ENCODE measurements at places on chromosomes 3 and 15.

DNA sequence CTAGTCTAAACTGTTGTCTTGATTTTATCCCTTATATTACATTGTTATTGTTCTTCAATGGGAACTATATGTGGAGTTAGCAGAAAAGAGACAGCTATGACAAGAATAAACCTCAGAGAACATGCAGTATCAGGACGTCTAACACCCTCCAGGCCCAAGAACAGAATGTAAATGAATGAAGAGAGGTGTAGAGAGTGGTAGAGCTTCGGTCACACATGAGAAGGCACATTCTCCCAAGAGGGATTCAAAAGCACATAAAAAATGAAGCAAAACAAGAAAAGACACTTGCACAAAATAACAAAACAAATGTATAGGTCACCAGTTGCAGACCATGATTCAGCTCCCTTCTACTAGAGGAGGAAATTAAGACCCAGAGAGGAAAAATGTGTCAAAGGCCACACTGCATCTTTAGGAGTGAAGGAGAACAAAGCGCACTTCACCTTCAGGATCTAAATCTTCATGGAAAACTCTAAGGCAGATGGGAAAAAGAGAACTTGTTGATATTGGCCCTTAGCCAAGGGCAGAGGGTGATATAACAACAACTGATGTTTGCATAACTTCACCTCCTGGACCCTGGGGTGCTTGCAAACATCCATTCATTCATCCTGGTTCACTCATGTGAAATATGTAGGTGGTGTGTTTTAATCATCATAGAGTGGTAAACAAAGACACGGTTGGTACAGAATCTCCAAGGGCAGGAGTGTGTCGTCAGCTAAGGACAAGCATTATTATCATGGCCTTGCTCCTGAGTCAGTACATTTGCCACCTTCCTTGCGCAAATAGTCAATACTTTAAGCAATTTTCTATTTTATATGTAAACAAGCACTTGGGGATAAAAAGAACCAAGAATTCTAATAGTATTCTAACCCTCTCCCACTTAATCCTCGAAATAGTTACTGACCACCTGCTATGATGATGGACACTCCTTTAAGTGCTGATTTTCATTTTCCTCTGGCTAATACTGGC lies 8.8 kb downstream of the NEK10 start:
- no peak for DNase-seq

DNA sequence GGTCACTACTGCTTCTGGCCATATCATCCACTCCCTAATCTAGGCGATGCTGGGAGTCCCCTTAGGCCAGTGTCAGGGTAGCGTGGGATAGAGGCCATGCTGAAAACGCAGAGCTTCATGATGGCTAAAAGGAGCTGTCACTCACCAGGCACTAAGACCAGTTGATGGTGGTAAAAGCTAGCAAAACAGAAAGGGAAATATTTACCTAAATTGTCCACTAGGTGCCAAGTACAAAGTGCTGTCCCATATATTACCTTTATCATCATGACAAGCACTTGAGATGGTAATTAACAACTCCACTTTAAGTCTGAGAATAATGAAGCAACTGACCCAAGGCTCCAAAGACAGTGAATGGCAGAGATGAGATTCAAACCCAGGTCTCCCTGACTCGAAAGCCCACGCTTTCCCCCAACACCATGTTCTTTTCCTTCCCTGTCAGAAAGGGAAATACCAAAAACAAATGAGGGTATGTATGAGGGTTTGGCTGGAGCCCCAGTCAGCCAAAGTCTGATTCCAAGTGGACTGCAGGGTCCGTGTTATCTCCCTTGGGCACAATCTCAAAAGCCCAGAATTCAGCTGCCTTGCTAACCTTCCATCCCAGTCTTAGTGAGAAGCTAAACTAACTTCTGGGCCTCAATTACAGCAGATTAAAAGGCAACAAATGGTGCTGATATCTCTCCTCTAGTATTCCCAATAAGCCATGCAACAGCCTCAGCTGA lies 84.7 kb downstream of the RBPMS2 start:
- DNase-seq: no peak

DNA sequence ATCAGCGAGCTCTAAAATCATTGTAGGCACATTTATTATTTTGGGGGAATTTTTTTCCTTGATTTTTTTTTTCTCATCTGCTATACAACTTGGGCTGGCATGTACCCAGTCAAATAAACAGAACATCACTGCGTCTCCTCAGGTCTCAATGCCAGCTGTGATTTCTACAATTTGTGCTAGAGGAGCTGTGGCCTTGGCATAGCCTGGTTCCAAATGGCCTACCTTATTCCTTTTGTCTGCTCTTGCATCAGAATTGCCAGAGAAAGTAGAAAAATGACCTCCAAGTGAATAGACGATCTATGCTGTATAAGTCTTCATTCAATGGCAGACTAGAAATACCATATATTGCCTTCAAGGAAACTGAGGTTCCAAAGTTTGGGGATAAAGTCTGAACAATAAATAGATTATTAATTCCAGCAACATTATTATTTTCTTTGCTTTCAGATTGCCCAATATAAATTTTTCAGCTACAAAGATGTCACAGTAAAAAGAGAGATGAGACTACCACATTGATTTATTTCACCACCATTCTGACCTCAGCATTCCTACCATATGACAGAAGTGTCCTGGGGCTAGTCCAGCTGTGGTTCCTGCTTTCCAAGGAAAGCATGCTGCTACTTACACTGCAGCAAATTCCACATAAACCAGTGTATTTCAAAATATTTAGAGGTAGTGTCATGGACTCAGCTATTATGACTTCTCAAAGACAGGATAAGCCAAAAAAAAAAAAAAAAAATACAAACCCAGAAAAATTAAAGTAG lies 493.9 kb upstream of the ZNF385D start:
- DNase-seq: no peak

GRCh38 chr3:141651409-141651808 lies 86.7 kb upstream of the RNF7 start:
- DNase-seq: no peak

DNA sequence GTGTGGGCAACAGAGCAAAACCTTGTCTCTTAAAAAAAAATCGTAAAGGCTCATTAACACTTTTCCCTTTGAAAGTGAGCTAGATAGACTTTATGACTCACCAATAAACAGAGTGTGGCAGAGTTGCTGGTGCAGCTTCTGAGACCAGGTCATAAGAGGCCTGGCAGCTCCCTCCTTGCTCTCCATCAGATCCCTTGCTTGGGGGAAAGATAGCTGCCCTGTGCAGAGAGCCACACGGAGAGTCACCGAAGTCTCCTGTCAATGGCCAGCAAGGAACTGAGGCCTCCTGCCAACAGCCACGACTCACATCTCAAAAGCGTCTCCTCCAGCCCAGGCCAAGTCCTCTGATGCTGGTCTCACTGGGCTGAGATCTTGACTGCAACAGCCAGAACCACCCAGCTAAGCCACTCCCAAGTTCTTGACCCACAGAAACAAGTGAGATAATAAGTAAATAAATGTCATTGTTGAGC lies 8.7 kb upstream of the GP9 start:
- no peak for DNase-seq

DNA sequence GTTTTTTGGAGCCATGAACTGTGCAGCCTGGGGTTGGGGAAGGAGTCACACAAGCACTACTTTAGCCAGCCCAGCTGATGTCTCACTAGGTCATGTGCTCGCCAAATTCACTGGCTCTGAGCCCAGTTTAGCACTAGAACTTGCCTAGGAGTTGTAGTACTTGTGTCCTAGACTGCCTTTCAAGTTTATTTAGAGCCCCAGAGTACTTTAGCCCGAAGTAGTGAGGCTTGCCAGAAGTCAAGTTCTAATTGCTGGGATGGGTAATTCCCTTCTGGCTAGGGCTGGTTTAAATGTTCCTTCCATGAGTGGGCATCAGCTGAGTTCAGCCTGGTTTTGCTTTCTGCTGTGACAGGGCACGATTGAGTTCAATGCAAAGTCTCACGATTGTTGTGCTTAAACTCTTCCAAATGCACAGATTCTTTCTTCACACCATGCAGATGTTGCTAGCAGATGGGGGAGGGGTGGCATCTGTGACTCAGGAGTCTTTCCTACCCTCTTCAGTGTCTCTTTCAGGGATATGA lies 228.2 kb upstream of the ZPLD1 start:
- no peak for DNase-seq

- DNase-seq: no peak
Measured at GRCh38 chr3:42043099-42043813, 47.9 kb upstream of the TRAK1 start.

- peak; percentile 88 for DNase-seq
Measured at GRCh38 chr3:122382888-122383666, at the start of gene MIX23. Gene MIX23 (minus strand): TSS chr3:122383231. CDS start chr3:122383224, 7 bp downstream.

GRCh38 chr3:184359610-184360009 lies 1.8 kb downstream of the CLCN2 start:
- no peak for DNase-seq

- DNase-seq: no peak
Measured at GRCh38 chr15:79002581-79002980, 57.7 kb upstream of the CTSH start.

GRCh38 chr15:65177901-65178300 lies 7.2 kb downstream of the CLPX start:
- no peak for DNase-seq

GRCh38 chr3:164250923-164251322 lies 827.4 kb downstream of the SI start:
- DNase-seq: no peak
